Neural crest cell (in vitro differentiated cells): ENCODE measurements at places on chromosomes 13 and 19. TPM values are rescaled to one million over a fixed set of nuclear protein-coding genes. Genes with fewer than 3 reads are reported as not detected.

Gene CYSLTR2
- total RNA-seq, result not detected in 2 replicates

Gene PRTN3
- total RNA-seq, result not detected in 2 replicates

Gene RXFP2
- not detected in 2 replicates for total RNA-seq

Gene MEIOSIN
- not detected in 2 replicates for total RNA-seq

Gene CYP2F1
- total RNA-seq, result not detected in 2 replicates

DNA sequence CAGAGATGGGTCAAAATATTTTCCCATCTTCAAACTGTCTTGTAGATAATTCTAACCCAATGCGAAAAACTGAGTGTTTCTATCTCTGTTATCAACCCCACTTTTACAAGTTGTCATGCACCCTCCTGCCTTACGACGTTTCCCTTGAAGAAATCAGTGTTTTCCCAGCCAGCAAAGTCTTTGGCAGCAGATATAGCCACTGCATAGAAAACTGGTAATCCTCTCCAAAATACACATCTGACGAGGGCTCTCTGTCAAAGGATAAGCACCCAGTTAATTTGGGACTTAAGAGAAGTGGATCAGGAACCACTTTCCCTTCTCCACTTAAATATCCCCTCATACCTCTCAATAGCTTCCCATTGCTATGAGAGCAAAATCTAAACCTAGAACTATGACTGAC, 351.9 kb upstream of the MIR17HG start:
- DNase-seq, result no peak
- no peaks in the 10 kb centered on the region for H3K36me3 ChIP-seq
- H3K27me3 ChIP-seq, result no peaks in the 10 kb centered on the region
- H3K27ac ChIP-seq, result no peak overlapping the region
- no peaks in the 10 kb centered on the region for H3K4me1 ChIP-seq

DNA sequence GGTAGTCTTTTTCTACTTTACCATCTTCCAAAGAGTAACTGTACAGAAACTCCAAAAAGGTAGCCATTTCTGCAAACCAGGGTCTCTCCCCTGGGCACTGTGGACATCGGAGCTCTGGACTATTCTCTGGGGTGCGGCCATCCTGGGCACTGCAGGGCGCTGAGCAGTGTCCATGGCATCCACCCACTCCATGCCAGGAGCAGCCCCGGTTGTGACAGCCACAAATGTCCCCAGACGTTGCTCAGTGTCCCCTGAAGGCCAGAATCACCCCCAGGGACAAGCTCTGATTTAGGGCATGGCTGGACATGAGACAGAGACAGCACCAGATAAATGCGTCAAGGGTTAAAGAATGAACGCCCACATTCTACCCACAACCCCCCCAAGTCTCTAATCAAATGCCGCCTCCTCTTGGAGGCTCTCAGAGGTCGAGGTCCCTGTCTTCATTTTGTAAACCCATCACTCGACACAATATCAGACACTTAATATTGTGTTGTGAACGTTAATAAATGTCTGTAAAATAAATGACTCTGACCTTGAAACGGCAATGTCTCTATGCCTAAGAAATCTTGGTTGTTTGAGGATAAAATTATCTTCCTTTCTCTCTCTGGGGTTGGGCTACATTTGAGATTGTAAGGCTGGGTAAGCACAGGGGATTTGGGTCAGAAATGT, 8.9 kb downstream of the GNG7 start:
- peaks cover 2% of the 10 kb centered on the region for H3K27me3 ChIP-seq
- DNase-seq, result no peak
- peaks cover 3% of the 10 kb centered on the region for H3K36me3 ChIP-seq
- peaks cover 42% of the 10 kb centered on the region for H3K4me1 ChIP-seq

- H3K4me1 ChIP-seq, result peaks cover 17% of the 10 kb centered on the region
- no peak for DNase-seq
- H3K27me3 ChIP-seq, result no peaks in the 10 kb centered on the region
- H3K4me3 ChIP-seq, result no peak overlapping the region
Observed at GRCh38 chr19:2665103-2665502, 37.4 kb downstream of the GNG7 start.

- no peak overlapping the region for H3K4me3 ChIP-seq
- peaks cover 34% of the 10 kb centered on the region for H3K4me1 ChIP-seq
- no peak overlapping the region for H3K27ac ChIP-seq
- H3K36me3 ChIP-seq, result no peaks in the 10 kb centered on the region
- H3K27me3 ChIP-seq, result no peaks in the 10 kb centered on the region
- DNase-seq, result no peak
Observed at GRCh38 chr19:39138221-39139211, 12.9 kb downstream of the PAK4 start.

GRCh38 chr19:2361246-2362045, 1.4 kb downstream of the TMPRSS9 start:
- H3K4me1 ChIP-seq, result peaks cover 16% of the 10 kb centered on the region
- no peak overlapping the region for H3K27ac ChIP-seq
- no peak overlapping the region for H3K4me3 ChIP-seq
- H3K36me3 ChIP-seq, result no peaks in the 10 kb centered on the region

DNA sequence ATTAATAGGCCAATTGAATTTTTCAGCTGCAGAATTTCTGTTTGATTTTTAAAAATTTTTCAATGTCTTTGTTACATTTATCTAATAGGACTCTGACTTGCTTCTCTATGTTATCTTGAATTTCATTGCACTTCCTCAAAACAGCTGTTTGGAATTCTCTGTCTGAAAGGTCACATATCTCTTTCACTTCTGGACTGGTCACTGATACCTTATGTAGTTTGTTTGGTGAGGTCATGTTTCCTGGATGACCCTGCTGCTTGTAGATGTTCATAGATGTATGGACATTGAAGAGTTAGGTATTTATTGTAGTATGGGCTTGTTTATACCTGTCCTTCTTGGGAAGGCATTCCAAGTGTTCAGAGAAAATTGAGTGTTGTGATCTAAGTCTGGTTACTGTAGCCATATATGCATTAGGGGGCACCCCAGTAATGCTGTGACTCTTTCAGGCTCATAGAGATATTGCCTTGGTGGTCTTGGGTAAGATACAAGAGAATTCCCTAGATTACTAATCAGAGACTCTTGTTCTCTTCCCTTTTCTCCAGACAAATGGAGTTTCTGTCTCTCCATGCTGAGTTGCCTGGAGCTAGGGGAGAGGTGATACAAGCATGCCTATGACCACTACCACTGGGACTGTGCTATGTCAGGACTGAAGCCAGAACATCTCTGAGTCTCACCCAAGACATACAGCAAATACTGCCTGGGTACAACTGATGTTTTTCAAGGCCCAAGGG, 27.8 kb downstream of the RFC3 start:
- H3K4me1 ChIP-seq, result no peaks in the 10 kb centered on the region
- no peak for DNase-seq
- H3K27me3 ChIP-seq, result no peaks in the 10 kb centered on the region
- H3K27ac ChIP-seq, result no peak overlapping the region
- H3K36me3 ChIP-seq, result peaks cover 27% of the 10 kb centered on the region

- H3K4me1 ChIP-seq, result peaks cover 16% of the 10 kb centered on the region
- H3K27ac ChIP-seq, result peak within 1 kb of the TSS; percentile 31
- H3K27me3 ChIP-seq, result peaks cover 14% of the 10 kb centered on the region
- DNase-seq, result peak; percentile 65
- peak within 1 kb of the TSS; percentile 98 for H3K4me3 ChIP-seq
Observed at GRCh38 chr19:45506989-45507871, at the start of gene VASP. VASP (plus strand) TSS chr19:45507479; CDS start chr19:45507772, 293 bp downstream.

- no peak for DNase-seq
- no peaks in the 10 kb centered on the region for H3K36me3 ChIP-seq
Observed at GRCh38 chr13:44136696-44137268, 236.8 kb upstream of the SERP2 start.

- H3K27me3 ChIP-seq, result no peaks in the 10 kb centered on the region
- H3K36me3 ChIP-seq, result no peaks in the 10 kb centered on the region
- no peak overlapping the region for H3K4me3 ChIP-seq
- DNase-seq, result no peak
- no peaks in the 10 kb centered on the region for H3K4me1 ChIP-seq
Observed at GRCh38 chr13:65985612-65986011, 1244.5 kb downstream of the PCDH9 start.

DNA sequence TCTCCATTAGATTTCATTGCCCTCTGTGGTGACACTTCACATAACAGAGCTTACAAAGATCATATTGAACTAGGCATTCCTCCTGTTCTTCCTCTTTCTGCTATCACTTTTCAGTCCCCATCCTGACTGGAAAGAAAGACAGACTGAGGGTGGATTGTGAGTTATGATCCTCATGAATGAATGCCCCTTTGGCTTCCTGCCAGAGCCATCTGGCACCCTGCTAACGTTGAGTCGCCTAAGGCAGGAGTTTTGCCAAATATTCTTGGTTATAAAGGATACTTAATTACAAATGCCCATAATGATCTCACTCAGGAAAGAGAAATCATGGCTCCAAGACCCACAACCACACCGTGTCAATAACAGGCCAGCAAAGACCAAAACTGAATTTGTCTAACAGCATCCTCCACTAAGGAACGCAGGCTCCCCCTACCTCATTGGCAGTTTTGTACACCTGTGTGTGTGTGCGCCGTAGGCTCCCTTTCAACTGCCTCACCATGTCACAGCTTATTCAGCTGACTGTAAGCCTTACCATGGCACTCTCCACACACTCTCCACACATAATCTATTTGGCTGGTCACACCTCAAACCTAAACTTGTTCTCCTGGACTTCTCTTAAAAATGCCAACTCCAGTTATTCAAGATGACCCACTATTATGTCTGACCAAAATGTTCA, 15.5 kb downstream of the ZNF211 start:
- no peaks in the 10 kb centered on the region for H3K4me1 ChIP-seq
- peaks cover 20% of the 10 kb centered on the region for H3K36me3 ChIP-seq
- no peak overlapping the region for H3K4me3 ChIP-seq
- DNase-seq, result no peak

DNA sequence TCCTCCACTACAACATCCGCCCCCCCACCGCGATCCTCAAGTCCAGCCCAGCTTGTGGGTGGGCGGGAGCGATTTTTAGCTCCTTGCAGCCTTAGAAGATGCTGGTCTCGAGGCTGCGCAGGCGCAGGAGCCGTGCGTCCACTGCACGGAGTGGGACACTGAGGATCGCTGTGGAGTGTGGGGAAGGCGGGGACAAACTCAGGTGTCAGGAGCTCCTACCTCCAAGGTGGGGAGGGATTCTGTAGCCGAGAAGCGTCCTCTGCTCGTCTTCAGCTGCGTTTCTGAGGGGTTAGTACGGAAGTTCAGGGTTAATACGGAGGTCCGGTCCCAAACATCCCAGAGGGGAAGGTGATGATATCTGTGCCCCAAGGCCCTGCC, at the start of gene RTBDN:
Gene RTBDN (minus strand): TSS at position 14 of the 378 bp plus-strand sequence. CDS start 4,600 bp downstream, outside the sequence.
- no peak within 1 kb of the TSS for H3K27ac ChIP-seq
- DNase-seq, result no peak
- H3K27me3 ChIP-seq, result peaks cover 89% of the 10 kb centered on the region

DNA sequence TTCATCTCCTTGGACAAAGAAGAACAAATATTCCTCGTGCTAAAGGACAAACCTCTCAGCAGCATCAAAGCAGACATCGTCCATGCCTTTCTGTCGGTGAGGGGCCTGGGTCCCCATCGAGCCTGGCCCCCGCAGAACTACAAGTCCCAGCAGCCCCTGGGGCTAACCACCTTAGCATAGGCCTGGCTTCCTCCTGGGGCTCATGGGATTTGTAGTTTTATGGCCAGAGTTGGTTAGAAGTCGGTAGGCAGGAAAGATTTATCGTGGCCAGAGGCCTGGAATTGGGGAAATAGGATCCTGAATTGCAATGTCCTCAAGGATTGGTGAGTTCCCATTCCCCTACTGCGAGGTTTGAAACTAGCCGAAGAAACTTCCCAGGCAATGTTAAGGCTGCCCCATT, 19.6 kb downstream of the TMEM150B start:
- no peak for DNase-seq
- peaks cover 15% of the 10 kb centered on the region for H3K36me3 ChIP-seq
- peaks cover 32% of the 10 kb centered on the region for H3K4me1 ChIP-seq
- no peaks in the 10 kb centered on the region for H3K27me3 ChIP-seq
- H3K27ac ChIP-seq, result peak overlapping the region; percentile 62

DNA sequence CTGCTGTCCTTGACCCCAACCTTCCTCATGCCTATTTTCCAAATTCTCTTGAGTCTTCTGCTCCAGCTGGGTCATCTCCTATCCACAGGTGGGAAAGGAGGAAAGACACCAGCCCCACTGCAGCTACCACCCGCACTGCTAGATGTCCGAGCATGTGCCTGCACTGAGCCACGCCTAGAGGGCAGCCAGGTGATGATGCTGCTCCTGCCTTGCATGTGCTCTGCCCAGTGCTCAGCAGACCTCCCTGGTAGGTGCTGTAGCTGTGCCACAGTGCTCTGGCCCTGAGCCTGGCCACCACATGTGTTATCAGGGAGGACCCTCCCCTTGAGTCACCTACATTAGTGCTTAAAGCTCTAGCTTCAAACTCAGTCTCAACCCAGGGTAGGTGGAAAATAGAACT, 6.9 kb upstream of the CYSLTR2 start:
- peak overlapping the region; percentile 46 for H3K27ac ChIP-seq
- no peak overlapping the region for H3K4me3 ChIP-seq
- DNase-seq, result no peak
- H3K4me1 ChIP-seq, result no peaks in the 10 kb centered on the region
- H3K36me3 ChIP-seq, result no peaks in the 10 kb centered on the region
- H3K27me3 ChIP-seq, result no peaks in the 10 kb centered on the region

GRCh38 chr19:55188625-55189024, 8.5 kb upstream of the SYT5 start:
- peaks cover 53% of the 10 kb centered on the region for H3K27me3 ChIP-seq
- no peaks in the 10 kb centered on the region for H3K4me1 ChIP-seq
- no peak overlapping the region for H3K4me3 ChIP-seq

- H3K36me3 ChIP-seq, result no peaks in the 10 kb centered on the region
- peaks cover 21% of the 10 kb centered on the region for H3K4me1 ChIP-seq
Observed at GRCh38 chr19:16112778-16113177, 1.1 kb downstream of the RAB8A start.

DNA sequence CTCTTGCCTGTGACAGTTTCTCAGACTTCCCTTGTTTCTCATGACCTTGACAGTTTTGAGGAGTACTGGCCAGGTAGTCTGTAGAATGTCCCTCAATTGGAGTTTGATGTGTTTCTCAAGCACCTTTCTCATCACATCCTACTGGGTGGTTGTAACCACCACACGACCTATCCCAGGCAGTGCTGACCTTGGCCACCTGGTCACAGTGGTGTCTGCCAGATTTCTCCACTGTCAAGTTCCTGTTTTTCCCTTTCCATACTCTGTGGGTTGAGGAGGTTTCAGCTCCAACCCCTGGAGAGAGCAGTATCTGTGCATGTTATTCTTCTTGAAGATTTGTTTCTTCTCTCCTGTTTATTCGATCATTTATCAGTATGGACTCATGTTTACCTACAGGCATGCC, 8.4 kb upstream of the UPF3A start:
- H3K4me3 ChIP-seq, result no peak overlapping the region
- no peak for DNase-seq
- H3K36me3 ChIP-seq, result peaks cover 36% of the 10 kb centered on the region
- H3K27ac ChIP-seq, result no peak overlapping the region
- no peaks in the 10 kb centered on the region for H3K4me1 ChIP-seq
- no peaks in the 10 kb centered on the region for H3K27me3 ChIP-seq

DNA sequence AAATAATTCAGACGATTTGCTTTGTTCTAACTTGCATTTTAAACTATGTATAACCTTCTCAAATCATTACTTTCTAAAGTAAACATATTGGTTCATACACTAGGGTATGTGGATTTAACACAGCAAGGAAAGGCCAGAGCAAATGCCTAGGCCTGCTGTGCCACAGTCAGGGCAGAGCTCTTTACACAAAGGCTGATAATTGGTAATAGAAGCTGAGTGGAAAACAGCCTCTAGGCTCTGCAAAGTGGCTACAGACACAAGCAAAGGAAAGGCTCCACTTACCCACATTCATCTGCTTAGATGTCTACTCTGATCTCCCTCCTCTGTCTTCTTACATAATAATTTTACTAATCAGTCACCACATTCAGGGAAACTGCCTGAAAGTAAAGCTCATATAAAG, 382.9 kb downstream of the OLFM4 start:
- no peak overlapping the region for H3K4me3 ChIP-seq
- H3K36me3 ChIP-seq, result no peaks in the 10 kb centered on the region
- H3K27ac ChIP-seq, result no peak overlapping the region
- DNase-seq, result no peak

- no peaks in the 10 kb centered on the region for H3K36me3 ChIP-seq
- H3K4me3 ChIP-seq, result no peak overlapping the region
- no peaks in the 10 kb centered on the region for H3K27me3 ChIP-seq
Observed at GRCh38 chr19:34493649-34494044, 12.1 kb downstream of the WTIP start.
